ENCODE measurements at places on chromosomes 12 and 14.
A peak's percentile ranks its signal among the peaks of the same experiment; 100 is the strongest.

DNA sequence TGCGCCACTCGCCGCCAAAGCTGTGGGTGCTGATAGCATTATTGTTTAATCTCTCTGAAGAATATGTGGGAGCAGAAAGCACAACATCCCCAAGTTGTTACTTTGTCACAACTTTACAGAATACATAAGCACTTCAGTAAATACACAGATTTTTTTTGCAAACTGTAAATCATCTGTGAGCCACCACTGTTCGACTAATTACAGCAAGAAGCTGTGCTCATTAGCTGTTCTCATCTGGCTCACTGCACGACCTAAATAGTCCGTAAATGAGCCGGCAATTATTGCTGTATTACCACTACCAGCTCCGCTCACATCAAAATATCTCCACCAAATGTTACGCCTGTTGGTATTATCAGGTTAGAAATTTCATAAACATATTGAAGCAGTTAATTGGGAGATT is 228.9 kb upstream of the PRKD1 start:
- DNase-seq: no peak

- DNase-seq: no peak
Measured at GRCh38 chr12:14833336-14833735, 10.0 kb downstream of the ART4 start.

GRCh38 chr12:50546441-50547318 is 41.9 kb downstream of the DIP2B start:
- DNase-seq: no peak

DNA sequence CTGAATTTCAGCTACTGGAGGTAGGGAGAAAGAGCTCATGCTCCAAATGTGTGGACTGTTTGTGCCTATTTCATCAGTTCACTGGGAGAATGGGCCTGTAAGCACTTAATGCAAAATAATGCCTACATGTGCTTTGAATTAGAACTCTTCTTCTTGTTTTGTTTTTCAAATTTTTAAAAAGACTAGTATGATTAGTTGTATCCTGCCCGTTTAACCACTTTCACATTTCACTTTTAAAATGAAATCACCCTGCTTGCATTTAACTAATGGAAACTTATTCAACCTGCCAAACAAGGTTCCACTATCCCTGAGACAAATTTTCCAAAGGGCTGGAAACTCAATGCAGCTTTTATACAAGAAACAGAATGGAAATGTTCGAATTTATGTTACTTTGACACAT is 79.7 kb downstream of the SAMD4A start:
- no peak for DNase-seq

DNA sequence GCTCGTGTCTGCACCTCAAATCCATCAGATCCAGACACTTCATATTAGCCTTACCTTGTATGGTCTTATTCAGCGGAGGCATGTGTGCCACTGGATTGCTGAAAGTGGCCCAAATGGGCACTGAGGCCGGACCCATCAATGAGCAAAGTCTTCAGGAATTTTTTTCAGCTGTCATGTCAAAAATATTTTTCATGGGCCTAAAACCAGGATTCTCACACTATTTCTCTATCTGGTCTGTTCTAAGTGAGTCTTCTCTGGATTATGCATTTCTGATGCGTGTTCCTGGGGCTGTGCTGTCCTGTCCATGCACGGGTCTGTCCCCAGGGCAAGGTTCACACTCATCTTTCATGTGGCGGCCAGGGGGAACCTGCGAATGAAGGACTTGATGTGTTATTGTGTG is 94.6 kb downstream of the KCNA5 start:
- no peak for DNase-seq

- DNase-seq: no peak
Measured at GRCh38 chr12:47216150-47216677, 136.5 kb upstream of the AMIGO2 start.

DNA sequence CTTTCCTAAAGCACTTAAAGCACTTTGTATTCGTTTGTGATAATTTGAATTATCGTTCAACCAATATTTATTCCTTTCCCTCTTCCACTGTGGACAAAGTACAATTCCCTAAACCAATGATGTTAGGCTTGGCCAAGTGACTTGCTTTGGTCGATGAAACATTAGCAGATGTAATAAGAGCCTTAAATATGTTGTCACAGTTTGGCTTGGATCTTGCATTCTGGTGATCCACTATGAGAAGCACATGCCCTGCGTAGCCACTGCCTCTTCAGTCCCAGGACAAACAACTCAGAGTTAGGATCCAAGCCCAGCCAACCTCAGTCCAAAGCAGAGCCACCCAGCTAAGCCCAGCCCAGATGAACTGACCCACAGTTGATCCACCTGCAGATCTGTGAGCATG is 8.4 kb upstream of the C12orf75 start:
- no peak for DNase-seq

DNA sequence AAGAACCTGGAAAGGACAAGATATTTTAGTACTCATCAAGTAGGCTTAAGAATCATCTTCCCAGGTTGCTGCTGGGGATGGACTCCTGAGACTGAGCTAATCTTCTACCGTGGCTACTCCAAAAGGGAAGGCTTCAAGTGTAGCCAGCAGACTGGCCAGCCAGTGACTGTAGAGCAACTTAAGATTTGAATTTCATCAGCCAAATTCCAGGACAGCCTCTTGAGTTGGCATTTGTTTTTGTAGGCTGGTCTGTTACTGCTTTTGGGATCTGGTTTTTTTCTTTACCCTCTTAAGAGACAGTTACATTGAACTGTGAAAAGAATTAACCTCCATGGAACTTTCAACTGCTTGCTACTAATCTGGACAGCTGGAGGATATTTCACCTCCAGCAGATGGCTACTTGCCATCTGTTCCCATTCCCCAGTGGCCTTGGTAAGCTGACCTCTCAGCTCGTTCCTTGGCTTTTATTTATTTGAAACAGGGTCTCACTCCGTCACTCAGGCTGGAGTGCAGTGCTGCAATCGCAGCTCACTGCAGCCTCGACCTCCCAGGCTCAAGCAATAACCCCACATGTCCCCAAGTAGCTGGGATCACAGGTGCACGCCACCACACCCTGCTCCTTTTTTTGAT is 20.7 kb downstream of the VTI1B start:
- no peak for DNase-seq

GRCh38 chr14:89720076-89720687 is 234.3 kb downstream of the EFCAB11 start:
- DNase-seq: no peak

- DNase-seq: no peak
Measured at GRCh38 chr12:123655420-123655819, 15.5 kb upstream of the TCTN2 start.

- peak; percentile 44 for DNase-seq
Measured at GRCh38 chr14:74261288-74261687, 22.0 kb downstream of the VSX2 start.

DNA sequence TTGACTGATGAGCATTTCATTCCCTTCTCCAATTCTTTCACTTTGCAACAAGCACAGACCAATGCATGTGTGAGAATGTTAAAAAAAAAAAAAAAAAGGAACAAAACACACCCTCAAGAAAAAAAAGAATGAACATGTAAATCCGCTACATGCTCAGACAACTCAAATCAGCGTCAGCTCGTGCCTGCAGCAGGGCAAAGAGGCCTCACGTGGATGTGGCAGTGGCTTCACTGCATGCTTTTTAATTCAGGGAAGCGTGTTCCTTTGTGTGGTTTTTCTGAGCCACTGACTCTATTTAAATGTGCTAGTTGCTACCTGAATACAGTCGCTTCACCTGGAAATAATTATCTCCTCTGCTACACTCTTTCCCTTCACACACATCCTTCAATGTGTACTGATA is 55.1 kb downstream of the PPP1R36 start:
- DNase-seq: peak; percentile 99

DNA sequence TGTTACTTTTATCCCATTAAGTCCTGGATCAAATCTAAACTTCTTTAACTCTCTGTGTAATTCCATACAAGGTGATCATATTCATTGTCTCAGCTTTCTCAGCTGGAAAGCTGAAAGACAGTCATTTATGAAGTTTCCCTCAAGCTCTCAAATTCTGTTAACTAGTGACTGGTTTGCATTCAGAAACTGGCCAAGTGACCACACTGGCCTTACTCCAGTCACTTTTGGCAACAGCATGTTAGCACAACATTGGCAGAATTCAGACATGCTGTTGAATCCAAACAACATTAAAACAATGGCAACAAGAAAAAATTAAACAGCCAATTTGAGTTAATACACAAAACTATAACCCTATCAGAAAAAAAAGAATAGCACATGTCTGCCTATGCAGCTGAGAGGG is 343.3 kb downstream of the MDGA2 start:
- no peak for DNase-seq

DNA sequence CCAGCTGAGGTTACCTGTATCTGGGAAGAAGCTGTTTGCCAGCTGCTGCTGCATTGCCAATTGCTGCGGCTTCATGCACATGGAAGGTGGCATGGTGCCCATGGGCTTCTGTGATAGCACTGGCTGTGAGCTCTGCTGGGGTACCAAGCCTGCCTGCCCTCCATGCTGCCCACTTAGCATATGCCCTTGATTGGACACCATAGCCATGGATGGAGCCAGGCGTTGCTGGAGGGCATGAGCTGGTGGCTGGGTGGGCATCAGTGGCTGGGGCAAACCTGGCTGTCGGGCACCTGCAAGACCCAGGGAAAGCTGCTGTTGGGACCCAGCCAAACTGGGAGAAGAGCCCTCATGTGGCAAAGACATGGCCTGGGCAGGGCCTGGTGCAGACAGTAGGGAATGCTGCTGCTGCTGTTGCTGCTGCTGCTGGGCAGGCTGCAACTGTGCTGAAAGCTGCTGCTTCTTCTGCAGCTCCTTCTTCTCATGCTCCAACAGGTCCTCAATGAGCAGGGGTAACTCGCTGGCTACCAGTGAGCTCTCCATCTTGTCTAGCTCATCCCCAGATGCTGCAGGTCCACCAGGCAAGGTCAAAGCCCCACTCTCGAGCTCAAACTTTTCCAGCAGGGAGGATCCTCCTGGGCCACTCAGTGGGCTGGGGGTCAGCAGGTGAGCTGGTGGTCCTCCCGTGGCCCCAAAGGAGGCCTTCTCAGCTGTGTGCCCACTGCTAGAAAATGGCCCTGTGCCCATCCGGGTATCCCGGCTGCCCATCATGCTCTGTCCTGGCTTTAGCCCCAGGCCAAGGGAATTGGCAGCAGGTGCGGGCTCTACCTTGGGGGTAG is 18.8 kb upstream of the PRKAG1 start:
- no peak for DNase-seq
